Globus pallidus (tissue), 1 donor: ENCODE measurements at places on chromosomes 5 and 9.

- DNase-seq = peak; percentile 20
Observed at GRCh38 chr5:175479125-175479881, 943 bp downstream of the SFXN1 start.

DNA sequence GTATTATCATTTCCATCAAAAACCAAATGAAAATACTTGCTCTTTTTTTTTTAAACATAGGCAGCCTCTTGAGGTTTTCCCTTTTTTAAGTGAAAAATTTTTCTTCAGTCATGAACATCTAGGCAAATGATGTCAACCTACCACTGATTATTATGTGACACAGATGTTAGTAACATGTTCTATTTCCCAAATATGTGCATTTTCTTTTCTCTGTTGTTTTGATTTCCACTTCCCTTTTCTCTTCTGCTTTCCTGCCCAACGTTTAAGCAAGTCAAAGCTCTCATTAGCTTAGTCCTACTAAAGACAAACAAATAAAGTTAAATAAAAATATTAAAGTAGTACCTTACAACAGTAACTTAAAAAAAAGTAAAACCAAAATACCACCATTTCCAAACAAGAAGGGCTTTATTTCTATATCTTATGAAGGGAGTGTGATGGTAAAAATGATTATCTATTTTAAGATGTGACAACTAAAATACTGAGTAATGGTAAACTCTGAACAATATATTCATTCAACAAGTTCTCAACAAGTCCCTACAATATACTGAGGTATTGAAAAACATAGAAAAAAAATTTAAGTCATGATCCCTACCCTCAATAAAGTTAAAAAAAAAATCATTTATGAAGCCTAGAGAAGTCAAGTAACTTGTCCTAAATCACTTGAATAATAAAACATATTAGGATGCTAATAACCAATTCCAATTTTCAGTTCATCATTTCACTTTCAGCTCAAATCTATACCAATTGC is 9.4 kb downstream of the SLC38A9 start:
- no peak for DNase-seq

DNA sequence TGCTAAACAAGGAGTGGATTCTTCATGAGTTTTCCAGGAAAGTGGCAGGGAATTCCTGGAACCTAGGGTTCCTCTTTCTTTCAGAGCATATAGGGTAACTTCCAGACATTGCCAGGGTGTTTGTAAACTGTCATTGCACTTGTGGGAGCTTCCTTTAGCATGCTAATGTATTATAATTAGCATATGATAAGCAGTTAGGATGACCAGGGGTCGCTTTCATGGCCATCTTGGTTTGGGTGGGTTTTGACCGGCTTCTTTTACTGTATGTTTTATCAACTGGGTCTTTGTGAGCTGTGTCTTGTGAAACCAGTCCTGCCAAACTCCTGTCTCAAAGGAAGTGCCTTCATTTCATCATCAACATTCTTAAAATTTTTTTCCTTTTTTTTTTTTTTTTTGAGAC is 11.9 kb upstream of the MELK start:
- DNase-seq = no peak

DNA sequence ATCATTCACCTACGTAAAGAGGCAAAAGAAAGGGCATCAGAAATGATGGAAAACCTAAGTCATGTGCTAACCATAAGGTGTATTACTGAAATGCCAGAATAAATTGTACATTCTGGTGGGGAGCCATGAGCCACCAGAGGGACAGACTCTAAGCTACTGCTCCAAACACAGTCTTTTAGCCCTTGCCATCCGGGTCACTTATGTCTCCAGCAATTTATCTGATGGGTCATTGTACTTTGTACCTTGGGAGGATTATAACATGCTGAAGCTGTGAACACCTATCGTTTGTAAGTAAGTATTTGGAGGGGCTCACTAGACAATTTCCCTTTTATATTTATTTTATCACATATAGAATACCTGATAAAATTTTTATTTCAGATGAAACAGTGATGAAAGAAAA is 495.1 kb downstream of the KIF4B start:
- DNase-seq = no peak

DNA sequence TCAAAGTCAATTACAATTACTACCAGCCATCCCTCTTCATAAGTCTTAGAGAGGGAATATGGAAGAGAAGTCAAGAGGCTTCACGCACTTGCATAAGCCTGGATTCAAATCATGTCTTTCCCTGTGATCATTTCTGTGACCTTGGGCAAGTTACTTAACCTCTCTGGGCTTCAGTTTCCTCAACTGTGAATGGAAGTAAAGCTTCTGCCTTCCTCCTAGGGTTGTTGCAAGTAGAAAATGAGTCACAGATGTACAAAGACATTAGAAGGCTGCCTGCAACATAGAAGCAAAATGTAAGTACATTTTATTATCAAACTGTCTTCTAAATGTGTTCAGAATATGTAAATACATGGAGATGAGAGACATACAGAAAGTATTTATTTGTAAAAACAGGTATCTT is 42.3 kb upstream of the SEMA6A start:
- DNase-seq = no peak

GRCh38 chr9:126965541-126966428 is 51.2 kb downstream of the RALGPS1 start:
- DNase-seq = peak; percentile 66

DNA sequence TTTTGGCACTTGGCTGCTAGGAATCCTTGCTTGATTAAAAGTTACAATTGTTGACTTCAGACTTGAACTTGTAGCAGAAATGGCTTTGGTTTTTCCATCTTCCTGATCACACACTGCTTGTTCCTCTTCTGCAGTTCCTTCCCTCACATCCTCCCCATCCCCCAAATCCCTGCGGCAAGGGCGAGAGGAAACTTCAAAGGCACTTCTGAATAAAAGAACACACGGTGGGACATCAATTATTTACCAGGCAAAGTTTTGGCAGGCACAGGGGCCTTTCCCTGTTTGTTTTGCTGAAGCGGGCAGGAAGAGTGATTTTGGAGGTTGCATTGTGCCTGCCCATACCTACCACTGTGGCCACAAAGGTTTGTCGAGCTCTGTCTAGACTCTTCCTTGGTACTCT is 260.9 kb downstream of the KIF4B start:
- no peak for DNase-seq

- DNase-seq = no peak
Observed at GRCh38 chr9:136171009-136171800, 33.7 kb downstream of the LHX3 start.

- no peak for DNase-seq
Observed at GRCh38 chr9:20558566-20559016, 63.7 kb downstream of the MLLT3 start.

DNA sequence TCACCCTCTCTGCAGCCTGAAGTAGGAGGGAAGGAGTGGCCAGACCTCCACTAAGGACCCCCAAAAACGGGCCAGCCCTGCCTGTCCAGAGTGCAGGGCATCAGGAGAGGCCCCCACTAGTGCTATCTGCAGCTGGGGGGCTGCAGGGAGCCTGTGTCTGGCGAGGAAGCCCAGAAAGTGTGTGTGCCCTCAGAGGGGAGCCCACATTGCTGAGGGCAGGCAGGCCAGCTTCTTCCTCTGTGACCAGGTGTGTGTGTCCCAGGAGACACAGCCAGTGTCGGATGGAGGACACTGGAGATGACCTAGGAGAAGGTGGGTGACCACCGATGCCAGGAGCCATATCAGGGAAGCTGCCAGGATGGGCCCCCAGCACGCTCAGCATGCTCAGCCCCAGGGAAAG is 218.7 kb downstream of the IRX2 start:
- DNase-seq = no peak

- DNase-seq = no peak
Observed at GRCh38 chr5:126031989-126032716, 391.1 kb upstream of the GRAMD2B start.

GRCh38 chr9:133147412-133148198 is 16.1 kb downstream of the GBGT1 start:
- DNase-seq = peak; percentile 73

DNA sequence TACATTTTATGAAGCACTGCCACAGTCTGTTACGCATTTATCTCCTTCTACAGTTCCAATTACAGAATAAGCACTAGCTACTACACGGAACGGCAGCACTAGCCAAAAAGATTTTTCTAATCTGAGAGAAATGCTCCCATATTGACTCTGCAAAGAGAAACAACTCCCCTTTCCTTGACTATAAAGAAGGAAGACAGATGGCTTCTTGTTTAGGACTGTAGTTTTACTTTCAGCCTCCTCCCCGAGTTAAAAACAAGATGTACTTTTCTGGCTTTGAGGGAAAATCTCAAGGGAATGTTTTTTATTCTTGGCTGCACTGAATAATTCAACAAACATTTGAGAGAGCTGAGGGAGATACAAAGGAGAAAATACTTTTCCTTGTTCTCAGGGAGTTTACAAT is 1.9 kb upstream of the SLC44A1 start:
- no peak for DNase-seq

GRCh38 chr9:80440724-80441123 is 869.0 kb downstream of the TLE4 start:
- DNase-seq = no peak
